ENCODE measurements at places on chromosomes 6 and 20. TPM values are rescaled to one million over a fixed set of nuclear protein-coding genes. Genes with fewer than 3 reads are reported as not detected.

ABHD16B gene
- total RNA-seq = 0.27 TPM

OR2H1 gene
- not detected for total RNA-seq

GABRR1 gene
- total RNA-seq = not detected

DNA sequence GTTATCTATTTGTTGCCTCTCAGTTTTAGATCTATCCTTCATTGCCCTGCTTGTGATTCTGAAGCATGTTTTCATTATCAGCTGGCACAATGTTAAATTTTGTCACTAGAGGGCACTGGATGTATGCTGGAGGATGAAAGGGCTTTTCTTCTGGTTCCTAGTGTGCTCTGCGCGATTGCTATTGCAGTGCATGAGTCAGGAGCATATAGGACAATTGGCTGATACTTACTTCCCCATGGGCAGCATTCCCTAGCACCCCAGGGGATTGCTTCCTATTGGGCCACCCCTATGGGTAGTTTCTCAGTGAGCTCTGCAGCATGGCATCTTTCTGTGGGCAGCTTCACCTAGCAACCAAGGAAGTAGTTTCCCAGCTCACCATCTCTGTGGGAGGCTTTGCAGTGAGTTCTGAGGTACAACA lies 280.3 kb upstream of the SYNCRIP start:
- DNase-seq = peak; percentile 9

DNA sequence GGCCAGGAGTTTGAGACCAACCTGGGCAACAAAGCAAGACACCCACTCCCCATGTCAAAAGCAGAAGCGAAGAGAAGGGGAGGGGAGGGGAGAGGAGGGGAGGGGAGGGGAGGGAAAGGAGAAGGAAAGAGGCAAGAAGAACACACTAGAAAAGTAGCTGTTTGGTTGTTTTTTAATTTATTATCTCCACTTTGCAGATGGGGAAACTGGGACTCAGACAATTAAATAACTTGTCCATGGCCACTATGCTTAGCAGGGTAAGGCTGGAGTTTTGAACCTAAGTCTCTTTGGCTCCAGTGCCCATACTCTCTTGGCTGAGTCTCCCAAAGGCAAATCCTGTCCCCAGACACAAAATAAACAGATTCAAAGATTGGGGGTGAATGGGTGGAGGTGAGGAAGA lies 12.4 kb upstream of the GHRH start:
- DNase-seq = no peak

GRCh38 chr20:20344476-20344875 lies 23.4 kb upstream of the INSM1 start:
- DNase-seq = no peak

DNA sequence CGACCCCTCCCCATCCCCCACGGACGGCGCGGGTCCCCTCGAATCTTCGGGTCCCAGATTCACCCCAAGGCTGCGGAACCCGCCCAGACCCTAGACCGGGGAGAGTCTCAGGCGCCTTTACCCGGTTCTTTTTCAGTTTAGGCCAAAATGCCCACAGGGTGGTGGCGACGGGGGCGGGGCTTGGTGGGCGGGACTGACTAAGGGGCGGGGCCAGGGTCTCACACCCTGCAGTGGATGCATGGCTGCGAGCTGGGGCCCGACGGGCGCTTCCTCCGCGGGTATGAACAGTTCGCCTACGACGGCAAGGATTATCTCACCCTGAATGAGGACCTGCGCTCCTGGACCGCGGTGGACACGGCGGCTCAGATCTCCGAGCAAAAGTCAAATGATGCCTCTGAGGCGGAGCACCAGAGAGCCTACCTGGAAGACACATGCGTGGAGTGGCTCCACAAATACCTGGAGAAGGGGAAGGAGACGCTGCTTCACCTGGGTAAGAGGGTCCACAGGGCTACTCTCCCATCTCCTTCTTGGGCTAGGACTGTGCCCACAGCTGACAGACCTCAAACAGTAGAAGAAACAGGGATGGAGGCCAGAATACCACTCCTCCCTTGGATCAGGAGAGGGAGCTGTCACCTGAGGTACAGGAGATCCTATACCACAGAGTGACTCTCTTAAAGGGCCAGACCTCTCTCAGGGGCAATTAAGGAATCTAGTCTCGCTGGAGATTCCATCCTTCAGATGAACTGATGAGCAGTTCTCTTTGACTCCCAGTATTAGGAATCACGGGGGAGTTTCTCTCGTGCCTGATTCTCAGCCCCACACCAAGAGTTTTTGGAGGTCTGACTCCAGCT lies 942 bp downstream of the HLA-E start:
- DNase-seq = peak; percentile 74

DNA sequence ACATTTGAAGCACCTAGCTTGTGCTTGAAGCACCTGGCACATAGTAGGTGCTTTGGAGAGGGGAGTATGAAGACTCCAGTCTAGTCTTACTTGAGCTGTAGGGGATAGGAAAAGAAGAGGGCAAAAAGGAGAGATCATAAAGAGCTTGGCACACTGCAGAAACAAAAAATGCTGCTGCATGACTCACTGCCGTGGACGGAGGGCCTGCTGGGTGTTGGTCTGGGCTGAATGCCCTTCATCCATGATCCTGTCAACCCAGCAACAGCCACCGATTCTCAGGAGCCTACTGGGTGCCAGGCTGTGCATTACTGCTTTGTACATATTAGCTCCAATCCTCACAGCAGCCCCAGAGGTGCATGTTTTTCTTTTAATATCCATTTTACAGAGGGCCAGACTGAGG lies 6.0 kb downstream of the PDYN start:
- no peak for DNase-seq
